Stimulated activated CD8-positive, alpha-beta memory T cell treated with anti-CD3 and anti-CD28 coated beads, Interleukin-4, amount 100 ng/mL, for 48 hours (primary cell): ENCODE measurements at places on chromosomes 1 and 21.
A peak's percentile ranks its signal among the peaks of the same experiment; 100 is the strongest.

DNA sequence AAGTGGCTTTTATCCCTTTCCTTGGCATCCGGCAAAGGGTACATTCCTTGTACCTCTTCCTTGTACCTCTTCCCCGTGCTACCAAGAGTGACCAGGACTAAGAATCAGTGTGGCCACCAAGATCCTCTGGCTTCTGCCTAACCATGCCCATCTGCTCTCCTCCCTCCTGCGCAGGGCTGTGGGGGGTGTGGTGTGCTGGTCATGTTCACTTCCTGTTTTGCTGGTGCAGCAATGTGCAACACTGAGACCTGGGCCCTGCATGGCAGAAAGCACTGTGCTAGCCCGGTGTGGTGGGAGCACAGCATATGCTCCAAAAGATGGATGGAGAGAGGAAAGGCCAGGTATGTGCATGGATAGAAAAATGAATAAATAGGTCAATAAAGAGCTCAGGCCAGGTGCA is 33.3 kb upstream of the TENT5C start:
- peak; percentile 32 for DNase-seq

DNA sequence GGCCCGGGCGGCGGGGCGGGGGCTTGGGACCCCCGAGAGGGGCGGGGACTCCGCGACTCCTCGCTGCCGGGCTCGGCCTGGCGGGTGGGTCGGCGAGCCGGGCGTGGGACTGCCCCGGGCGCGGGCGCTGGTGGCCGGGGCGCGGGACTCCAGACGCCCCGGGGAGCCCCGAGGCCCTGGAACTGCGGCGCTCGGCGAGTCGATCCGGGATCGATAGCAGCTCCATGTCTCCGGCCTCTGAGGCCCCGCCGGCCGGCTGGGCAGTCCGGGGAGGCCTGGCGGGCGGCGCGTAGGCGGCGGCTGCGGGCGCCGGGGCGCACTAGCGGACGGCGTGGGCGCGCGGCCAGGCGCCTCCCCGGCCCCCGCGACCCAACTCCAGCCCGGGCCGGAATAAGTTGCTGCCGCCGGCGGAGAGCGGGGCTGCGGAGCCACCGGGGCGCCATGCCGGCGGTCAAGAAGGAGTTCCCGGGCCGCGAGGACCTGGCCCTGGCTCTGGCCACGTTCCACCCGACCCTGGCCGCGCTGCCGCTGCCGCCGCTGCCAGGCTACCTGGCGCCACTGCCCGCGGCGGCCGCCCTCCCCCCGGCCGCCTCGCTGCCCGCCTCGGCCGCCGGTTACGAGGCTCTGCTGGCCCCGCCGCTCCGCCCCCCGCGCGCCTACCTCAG is 400 bp downstream of the SAMD11 start:
- no peak for DNase-seq

- DNase-seq: no peak
Measured at GRCh38 chr1:4741876-4742423, 87.5 kb downstream of the AJAP1 start.

- no peak for DNase-seq
Measured at GRCh38 chr1:59096501-59096900, 200.4 kb upstream of the FGGY start.

DNA sequence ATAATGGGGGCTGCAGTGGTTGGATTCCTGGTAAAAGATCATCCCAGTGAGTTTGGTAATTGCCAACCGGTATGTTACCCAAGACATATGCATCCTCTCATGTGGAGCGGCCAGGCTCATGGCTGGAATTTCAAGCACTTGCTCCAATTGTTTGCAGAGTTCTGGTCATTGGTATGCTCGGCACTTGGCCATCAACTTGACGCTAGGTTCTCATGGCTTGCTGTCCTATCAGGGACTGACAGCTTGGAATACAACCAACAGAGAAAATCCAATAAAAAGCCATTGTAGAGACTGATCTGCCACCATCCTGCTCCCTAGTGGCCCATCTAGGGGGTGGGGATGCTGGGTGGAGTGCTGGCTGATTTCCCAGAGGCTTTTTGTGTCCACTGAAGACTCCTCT is 120.9 kb downstream of the EDEM3 start:
- DNase-seq: no peak

DNA sequence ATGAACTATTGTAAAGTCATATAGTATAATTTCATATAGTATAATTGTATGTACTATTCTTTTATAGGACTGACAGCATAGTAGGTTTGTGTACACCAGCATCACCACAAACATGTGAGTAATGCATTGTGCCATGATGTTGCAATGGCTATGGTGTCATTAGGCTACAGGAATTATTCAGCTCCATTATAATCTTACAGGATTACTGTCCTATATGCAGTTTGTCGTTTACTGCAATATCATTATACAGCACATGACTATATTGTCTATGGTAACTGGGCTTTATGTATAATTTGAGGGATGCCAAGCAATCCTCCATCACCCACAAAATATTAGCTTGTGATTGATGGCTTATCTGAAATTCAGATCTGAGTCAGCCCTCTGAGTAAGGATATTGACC is 54.2 kb upstream of the PBX1 start:
- no peak for DNase-seq

- DNase-seq: no peak
Measured at GRCh38 chr1:38270849-38271633, 224.4 kb upstream of the POU3F1 start.

- DNase-seq: no peak
Measured at GRCh38 chr21:14543983-14544382, 2.1 kb downstream of the SAMSN1 start.

GRCh38 chr1:223248770-223249140 is 105.7 kb upstream of the TLR5 start:
- DNase-seq: no peak

DNA sequence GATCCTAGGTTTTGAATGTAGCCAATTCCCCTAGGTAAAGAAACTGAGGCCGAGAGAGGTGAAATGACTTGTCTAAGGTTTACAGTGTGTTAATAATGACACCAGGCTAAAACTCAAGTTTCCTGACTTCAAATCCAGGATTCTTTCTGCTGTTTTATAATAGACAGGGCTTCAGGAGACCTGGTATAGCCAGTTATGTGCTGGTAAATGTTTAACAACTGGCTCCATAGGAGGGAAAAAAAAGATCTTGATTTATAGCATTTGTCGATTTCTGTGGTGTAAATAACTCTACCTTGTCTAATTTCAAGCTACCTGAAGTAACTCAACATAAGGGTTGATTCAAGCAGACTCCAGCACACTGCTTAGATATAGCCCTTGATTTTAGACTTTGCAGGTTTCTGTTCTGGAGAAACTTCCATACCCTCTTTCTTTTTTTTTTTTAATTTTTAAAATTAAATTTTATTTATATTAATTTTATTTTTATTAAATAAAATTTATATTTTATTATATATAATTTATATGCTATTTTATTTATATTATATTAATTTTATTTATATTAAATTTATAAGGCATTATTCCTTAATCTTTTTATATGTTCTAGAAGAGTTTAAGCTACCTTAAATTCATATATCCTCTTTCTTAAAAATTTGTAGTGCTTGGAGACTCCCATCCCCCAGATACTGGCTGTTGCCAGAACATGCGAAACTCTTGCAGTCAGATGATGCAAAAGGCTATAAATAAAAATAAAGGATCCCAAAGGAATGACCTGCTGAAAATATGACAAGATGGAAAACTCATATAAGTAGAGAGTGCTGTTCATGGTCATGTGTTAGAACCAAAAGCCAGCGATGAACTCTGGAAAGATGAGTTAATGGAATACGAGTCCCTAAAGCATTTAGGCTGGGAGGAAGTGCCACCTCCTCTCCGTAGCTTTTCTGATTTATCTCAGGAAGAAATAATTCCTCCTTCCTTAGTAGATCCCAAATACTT is 35.4 kb upstream of the SRSF10 start:
- no peak for DNase-seq

DNA sequence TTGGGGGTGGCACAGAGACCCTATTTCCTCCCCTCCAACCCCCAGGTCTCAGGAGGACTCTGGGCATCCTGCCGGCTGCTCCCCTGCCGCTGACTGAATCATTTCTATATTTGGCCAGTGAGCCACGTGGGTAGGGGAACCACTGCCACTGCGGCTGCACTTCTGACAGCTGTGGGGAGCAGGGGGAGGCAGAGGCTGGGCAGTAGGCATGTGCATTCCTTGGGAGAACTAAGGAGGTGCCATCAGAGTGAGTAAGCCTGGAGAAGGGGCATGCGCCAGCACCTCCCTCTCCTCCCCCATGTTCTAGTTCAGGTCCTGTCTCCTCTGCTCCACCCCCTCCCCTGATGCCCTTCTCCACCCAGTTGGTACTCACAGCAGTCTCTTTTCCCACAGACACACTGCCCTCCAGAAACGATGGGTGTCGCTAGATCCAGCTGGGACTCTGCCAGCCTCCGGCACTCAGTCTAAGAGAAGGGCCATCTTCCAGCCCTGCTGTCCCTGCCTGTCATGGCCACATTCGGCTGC is 12.0 kb downstream of the PPFIA4 start:
- DNase-seq: no peak

GRCh38 chr21:32475162-32475812 is 62.8 kb downstream of the EVA1C start:
- DNase-seq: no peak

- no peak for DNase-seq
Measured at GRCh38 chr1:172742599-172743500, 83.9 kb downstream of the FASLG start.

DNA sequence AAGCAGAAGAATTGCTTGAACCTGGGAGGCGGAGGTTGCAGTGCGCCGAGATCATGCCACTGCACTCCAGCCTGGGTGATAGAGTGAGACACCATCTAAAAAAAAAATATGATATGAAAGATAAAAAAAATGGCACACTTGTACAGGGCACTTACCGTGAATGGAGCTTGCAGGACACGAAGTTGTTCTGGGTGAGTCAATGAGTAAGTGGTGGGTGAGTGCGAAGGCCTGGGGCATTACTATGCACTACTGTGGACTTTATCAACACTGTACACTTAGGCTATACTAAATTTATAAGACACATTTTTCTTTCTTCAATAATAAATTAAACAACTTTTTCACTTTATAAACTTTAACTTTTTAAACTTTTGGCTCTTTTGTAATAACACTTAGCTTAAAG is 37.0 kb downstream of the TNFRSF8 start:
- DNase-seq: no peak

DNA sequence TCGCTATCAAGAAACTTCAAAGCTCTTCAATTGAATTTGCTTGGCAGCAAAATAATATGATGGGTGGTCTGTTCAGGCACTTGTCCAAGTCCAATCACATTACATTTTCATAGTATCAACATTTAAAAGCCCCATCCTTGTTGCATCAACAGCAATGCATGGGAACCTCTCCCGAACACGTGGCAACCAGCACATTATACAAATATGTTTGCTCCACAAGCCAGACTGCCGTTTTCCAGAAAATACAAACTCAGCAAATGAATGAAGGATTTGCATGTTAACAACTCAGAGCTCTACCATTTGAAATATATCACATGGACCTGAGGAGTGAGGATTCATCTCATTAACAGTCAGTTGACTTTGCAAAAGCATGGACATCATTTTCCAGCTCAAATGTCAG is 20.0 kb upstream of the LYPLAL1 start:
- DNase-seq: no peak

GRCh38 chr1:203695116-203695515 is 68.5 kb downstream of the ATP2B4 start:
- no peak for DNase-seq

DNA sequence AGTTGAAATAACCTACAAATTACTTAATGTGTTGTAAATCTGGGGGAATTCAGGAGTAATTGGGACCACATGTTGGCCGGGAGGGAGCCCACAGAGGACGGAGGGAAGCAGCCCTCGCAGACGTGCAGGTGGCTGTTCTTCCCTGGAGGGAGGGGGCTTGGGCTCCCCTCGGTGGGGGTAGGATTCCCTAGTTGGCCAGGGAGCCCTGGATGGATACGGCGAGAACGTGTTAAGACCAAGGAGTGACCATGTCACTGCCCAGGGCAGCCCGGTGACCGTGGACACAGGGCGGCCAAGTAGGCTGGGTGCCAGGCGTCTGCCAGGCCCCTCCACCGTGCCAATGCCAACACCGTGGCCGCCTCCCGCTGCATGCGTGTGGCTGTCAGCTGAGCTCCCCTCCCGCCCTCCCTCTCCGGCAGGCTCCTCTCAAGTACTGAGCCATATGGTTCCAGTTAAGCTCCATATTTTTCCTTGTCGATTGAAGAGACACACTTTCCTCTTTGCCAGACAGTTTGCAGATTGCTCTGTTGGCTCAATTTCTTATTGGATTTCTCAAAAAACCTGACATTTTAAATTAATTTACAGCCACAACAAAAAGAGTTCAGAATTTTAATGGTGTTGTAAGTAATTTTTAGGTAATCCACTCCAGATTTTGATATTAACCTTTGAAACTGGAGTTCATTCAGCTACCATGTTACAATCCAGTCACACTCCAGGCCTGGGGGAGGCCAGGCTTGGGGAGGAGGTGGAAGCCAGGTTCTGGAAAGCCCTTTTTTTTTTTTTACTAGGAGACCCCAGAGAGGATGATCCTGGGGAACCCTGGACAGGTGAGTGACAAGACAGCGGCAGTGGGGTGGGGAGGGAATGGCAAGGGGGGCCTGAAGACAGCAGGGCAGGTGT is 71.2 kb downstream of the CASZ1 start:
- no peak for DNase-seq

GRCh38 chr21:37561506-37561905 is 194.9 kb downstream of the DYRK1A start:
- DNase-seq: no peak

DNA sequence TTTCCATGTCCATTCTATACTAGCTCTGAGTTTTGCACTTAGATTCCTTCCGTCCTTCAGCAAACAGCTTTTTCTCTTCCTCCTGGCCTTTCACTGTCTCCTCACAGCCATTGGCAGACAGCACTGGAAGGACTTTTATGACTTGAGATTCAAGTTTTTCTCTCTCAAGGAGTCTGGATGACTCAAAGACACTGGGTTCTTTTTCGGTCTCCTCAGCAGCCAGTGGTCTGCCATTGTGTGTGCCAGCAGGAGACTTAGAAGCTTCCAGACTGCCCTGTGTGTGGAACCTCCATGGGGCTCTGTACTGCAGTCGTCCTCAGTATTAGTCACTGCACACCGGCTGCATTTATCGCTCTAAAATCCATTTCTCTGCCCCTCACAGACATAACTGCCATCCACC is 30.5 kb downstream of the NTNG1 start:
- no peak for DNase-seq
